ENCODE measurements at places on chromosomes 3 and 15.

GRCh38 chr3:174342941-174343501, 516.1 kb upstream of the NAALADL2 start:
- DNase-seq = no peak

- DNase-seq = no peak
Observed at GRCh38 chr3:48286308-48286707, 45.4 kb downstream of the ZNF589 start.

DNA sequence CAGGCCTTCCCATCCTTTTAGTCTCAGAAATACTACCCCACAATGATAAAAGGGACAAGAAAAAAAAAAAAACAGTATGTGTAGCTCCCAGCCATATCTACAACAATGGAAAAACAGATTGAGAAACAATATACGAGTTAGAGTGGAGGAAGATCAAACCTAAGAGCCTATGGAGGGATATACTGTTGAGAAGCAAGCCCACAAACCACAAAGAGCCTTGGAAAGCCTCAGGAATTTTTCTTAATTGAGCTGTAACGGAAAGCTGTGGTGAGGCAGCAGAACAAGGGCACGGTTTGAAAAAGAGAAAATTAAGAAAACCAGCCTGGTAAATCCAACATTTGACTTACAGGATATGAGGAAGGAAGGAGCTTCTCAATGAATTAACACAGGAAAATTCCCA, 21.4 kb downstream of the KPNA1 start:
- DNase-seq = no peak

GRCh38 chr3:118942671-118943070, 92.0 kb downstream of the IGSF11 start:
- DNase-seq = no peak

GRCh38 chr15:90142216-90143165, 40.2 kb upstream of the IDH2 start:
- no peak for DNase-seq

DNA sequence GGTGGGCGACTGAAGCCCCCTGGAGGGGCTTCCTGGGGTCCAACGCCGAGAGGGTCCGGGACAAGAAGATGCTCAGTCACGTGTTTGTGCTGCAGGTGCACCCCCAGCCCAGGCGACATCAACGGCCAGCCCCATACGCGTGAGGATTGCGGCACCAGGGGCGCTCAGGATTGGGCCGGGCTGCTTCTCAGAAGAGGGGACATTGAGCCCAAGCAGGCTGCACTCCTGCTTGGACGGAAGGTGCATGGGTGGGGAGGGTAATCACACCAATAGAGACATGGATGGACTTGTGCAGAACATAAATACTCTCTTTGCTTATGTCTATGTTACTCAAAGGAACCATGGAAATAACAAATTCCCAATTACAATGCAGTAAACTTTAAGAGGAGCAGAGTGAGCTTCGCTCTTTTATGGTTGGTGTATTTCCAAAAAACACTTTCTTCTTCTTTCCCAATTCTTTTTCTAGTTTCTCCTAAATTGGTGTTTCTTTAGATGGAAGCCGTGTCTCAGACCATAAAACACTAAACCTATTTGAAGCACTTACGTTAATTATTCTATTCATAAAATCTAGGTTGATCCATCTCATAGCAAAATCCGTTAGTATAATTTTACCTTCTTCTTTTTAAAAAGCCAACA, 182.7 kb downstream of the GOLGA6L6 start:
- no peak for DNase-seq

DNA sequence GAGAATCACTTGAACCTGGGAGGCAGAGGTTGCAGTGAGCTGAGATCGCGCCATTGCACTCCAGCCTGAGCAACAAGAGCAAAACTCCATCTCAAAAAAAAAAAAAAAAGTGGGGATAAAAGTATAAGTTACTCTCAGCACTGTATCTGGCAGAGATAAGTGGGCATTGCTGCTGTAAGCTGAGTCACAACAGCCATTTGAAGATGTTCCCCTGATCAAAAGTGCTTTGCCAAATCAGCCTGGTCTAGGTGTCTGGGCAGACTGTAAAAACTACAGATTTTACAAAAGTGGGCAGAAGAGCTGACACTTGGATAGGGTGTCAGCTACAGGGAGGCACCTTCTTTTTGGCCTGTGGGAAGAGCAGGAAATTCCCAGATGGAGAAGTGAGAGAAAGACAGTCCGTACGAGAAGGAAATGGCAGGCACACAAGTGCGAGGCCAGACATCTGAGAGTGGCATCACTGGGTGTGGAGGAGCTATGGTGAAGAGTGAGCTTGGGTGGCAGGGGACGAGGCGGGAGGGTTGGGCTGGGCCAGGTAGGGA, 78.5 kb downstream of the TRAK1 start:
- DNase-seq = no peak

DNA sequence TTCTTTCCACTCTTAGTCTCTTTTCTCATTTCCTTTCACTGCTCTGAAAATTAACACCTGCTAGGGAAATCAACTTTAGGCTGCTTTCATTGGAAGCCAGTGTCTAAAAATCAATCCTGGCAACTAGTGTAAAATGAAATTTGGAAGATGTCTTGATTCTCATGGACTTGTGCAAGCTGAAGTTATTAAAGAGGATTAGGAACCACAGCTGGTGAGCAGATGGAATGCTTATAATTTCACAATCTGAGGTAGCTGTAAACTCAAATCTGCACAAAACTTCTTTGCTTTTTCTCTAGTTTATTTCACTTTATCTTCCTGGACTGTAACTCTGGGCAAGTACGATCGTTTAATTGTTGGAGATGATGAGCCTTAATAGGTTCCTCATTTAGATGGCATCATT, 175.6 kb downstream of the GHSR start:
- no peak for DNase-seq

GRCh38 chr3:14467814-14468620, 65.6 kb downstream of the SLC6A6 start:
- DNase-seq = peak; percentile 23

GRCh38 chr15:69979783-69980182, 117.9 kb downstream of the TLE3 start:
- no peak for DNase-seq

DNA sequence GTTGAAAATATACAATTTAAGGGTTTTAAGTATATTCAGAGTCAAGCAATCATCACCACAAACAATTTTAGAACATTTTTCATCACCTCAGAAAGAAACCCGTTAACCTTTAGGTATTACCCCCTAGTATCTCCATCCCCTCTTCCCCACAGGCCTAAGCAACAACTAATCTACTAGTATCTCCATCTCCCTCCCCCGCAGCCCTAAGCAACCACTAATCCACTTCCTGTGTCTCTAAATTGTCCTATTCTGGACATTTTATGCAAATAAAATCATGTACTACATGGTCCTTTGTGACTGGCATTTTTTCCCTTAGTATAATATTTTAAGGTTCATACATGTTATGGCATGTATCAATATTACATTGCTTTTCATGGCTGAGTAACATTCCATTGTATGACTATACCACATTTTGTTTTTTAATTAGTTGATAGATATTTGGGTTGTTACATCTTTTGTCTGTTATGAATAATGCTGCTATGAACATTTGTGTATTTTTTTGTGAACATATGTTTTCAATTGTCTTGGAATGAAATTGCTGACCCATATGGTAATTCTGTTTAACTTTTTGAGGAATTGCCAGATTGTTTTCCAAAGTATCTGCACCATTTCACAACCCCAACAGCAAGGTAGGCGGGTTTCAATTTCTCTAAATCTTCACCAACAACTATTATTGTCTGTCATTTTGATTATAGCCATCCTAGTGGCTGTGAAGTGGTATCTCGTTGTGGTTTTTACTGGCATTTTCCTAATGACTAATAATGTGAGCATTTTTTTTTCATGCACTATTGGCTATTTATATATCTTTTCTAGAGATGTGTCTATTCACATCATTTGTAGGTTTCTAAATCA, 215.6 kb upstream of the CD96 start:
- no peak for DNase-seq

DNA sequence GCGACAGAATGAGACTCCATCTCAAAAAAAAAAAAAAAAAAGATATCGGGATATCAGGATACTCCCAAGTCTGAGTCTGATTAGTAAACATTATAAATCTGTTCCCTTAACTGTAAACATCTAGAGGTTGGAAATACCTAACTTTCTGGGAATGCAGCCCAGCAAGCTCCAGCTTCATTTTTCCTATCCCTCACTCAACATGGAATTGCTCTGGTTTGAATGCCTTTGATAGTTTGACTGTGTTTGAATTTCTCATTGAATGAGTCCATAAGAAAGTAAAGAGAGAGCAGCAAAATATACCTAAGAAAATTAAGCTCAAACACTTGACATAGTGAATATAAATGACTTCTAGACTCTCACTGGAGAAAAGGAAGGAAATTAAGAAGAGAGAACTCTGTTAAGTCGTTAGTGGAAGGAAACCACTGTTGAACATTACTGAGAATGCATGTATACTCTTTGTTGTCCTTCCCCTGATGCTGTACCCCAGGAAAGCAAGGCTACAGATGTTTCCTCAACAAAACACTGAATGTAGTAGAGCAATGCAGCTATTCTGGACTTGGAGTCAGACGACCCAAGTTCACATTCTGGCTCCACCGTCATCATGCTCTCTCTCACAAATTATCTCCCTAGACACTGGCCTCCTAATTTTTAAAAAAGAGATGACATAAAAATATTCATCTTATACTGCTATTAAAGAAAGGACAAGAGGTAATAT, 62.4 kb downstream of the CD200 start:
- no peak for DNase-seq

DNA sequence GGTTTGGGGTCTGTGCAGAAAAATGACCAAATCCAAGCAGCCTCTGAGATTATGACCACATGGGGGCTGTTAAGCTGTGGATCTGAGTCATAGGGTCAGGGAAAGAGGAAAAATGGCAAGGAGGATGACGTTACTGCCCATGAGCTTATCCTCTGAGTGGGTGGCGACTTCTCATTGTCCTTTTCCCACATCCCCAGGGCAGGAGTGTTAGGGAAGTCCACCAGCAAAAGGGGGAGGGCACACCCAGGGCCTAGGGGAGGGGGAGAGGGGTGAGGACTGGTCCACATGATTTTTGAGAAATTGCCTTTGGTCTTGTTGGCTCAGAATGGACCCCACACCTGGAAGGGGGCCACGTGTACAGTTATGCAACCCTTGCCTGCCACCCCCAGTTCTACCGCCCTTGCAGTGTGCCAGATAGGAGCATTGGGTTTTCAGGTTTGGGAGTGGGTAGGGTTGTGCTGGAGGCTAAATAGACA, 2.6 kb downstream of the CD276 start:
- no peak for DNase-seq

Data from activated T-cell treated with anti-CD3 and anti-CD28 coated beads for 24 hours (primary cell).